ENCODE measurements at places on chromosomes 1 and 21.
A peak's percentile ranks its signal among the peaks of the same experiment; 100 is the strongest.

DNA sequence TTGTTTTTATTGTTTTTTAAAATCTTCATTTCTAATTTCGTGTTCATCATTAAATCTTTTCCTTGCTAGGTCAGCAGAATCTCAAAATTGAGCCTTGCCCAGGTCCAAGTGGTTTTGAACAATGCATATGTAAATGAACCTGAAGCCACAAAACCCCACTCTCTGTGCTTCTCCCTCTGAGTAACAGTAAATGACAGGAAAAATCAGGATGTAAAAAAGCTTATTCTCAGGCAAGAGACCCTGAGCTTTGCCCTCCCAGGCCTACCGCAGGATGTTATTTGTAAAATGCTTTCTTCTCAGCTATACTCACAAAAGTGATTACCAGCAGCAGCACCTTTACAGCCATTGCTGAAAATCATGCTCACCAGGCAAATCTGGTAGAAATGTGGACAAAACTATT, 47.6 kb downstream of the TYW3 start:
- DNase-seq = no peak

- peak; percentile 42 for DNase-seq
These were observed at the start of gene MTARC2 for GRCh38 chr1:220748089-220748934. Gene MTARC2 (plus strand): TSS chr1:220748322. CDS start chr1:220748532, 210 bp downstream.

DNA sequence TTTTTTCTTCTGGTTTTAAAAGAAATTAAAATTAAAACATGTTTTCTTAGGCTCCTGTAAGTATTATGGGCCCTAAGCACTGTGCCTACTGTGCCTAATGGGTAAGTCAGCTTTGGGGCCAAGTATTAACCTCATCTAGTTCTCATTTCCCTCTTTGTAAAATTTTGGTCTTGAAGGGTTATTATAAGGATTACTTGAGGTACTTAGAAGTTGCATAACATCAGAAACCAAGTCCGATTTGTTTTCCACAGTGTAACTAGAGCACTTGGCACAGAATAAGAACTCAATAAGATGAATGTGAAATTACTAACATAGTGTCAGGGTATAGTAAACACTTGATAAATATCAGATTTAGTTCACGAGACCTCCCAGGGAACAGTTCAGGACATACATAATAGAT, 16.4 kb upstream of the OSBPL9 start:
- DNase-seq = no peak

GRCh38 chr1:111392460-111392945, 35.0 kb downstream of the OVGP1 start:
- DNase-seq = no peak

- no peak for DNase-seq
These were observed 171.8 kb upstream of the IVNS1ABP start for GRCh38 chr1:185488808-185489207.

GRCh38 chr1:22038036-22038435, 14.5 kb upstream of the CDC42 start:
- no peak for DNase-seq

DNA sequence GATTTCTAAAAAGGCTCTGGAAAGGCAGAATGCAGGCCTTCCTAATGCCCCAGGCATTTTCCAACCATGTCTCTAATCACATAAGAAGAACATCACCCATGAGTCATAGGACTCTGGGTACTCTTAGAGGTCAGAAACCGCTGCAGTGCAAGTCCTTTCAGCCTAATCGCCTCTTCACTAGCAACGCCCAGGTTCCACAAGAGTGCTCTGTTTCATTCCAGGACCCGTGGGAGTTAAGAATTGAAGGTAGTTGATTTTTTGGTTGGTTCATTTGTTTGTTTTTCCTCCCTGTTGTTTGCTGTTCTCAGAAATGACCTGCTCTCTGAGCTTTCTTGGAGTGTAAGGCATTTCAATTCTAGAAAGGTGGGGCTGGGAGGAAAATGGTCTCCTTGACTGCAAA, 123.2 kb downstream of the NR5A2 start:
- DNase-seq = no peak

DNA sequence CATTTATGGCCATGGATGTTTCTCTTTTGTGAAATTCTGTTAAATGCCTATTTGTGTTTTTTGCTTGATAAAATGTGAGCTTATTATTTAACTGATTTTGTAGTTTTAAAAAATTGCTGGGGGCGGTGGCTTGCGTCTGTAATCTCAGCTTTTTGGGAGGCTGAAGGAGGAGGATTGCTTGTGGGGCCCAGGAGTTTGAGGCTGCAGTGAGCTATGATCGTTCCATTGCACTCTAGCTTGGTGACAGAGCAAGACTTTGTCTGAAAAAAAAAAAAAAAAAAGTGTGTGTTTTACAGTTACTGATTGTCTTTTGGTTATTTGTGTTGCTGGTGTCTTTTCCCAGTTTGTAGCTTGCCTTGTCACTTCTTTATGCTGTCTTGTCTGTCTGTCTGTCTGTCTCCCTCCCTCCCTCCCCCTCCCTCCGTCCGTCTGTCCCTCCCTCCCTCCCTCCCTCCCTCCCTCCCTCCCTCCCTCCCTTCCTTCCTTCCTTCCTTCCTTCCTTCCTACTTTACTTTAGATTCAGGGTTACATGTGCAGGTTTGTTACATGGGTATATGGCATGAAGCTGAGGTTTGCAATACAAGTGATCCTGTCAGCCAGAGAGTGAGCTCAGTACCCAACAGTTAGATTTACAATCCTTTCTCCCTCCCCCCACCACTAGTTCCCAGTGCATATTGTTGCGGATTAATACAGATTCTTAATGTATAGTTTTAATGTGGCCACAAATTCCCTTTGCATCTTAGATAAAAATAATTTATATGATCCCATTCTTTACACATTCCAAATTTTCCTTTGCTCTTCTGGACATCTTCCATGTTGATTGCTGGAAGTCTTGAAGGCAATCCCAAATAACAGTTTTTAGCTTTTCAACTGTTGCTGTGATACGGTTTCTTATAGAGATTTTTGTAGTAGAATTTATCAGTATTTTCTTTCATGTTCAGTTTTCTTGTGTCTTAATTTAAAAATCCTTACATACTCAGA, 25.1 kb downstream of the PTBP2 start:
- DNase-seq = no peak

GRCh38 chr1:6101826-6102531, 56.3 kb downstream of the KCNAB2 start:
- DNase-seq = no peak

- no peak for DNase-seq
These were observed 361.6 kb upstream of the PLD5 start for GRCh38 chr1:242886137-242886536.

DNA sequence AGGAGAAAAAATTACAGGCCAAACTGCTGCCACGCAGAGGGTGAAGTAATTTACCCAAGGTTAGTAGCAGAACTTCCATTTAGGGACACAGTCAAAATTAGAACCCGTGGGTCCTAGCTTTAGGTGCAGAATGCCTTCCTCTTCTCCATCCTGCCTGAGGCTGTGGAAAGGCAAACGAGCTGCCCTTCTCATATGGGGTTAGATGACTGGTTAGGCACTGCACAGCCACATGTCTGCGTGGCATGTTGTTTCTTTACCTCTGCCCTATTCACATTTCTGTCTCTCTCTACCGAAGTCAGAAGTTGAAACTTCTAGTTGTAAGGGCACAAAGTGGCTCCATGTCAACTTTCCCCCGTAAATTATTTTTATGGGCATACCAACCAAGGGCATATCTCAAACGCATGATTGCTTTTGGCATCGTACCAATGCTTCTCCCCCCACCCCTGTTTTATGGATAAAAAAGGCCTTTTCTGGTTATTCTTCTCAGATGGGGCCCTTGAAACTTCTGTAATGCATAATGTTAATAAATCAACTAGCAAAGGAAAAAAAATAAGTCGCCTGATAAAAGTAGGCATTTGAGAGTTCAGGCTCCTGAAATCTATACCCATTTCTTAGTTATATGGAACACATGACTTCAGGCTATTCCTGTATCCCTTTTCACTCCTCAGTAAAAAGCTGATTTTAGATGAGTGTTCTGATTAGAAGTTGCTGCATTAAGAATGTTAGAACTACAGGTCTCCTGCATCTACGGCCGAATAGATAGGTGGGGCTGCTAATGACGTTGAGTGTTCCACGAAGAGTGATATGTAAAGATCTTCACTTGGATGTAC, 139.6 kb upstream of the NRIP1 start:
- no peak for DNase-seq

- no peak for DNase-seq
These were observed 56.3 kb upstream of the DIP2A start for GRCh38 chr21:46402421-46402820.

- DNase-seq = no peak
These were observed 19.2 kb upstream of the KCNE2 start for GRCh38 chr21:34344584-34344983.

- DNase-seq = no peak
These were observed 46.2 kb downstream of the UCHL5 start for GRCh38 chr1:193013005-193013404.
